ENCODE measurements at places on chromosomes 2 and 18. TPM values are rescaled to one million over a fixed set of nuclear protein-coding genes. Genes with fewer than 3 reads are reported as not detected.

DNA sequence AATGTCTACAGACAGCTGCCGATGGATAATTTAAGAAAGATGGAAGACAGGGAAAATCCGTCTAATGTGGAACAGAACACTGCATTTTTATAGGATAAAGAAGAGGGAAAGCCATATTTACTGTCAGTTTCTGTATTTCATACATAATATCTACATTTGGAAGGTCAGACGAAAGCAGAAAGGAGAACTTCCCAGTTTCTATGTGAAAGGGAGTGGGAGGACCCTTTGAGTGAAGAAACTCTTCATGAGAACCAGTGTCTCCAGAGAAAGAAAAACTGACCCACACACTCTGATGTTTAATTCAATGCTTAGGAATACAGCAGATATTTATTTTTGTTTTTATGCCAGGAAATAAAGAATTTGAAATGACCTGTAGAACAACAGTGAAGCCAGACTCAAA is 127.2 kb downstream of the CALCRL start:
- no peaks in the 10 kb centered on the region for H3K4me1 ChIP-seq
- no peak overlapping the region for H3K27ac ChIP-seq
- H3K27me3 ChIP-seq = no peaks in the 10 kb centered on the region
- H3K36me3 ChIP-seq = no peaks in the 10 kb centered on the region

- no peak for DNase-seq
- peaks cover 11% of the 10 kb centered on the region for H3K4me1 ChIP-seq
- no peak overlapping the region for H3K4me3 ChIP-seq
- H3K27ac ChIP-seq = no peak overlapping the region
- no peaks in the 10 kb centered on the region for H3K36me3 ChIP-seq
Measured at GRCh38 chr2:176552501-176553135, 283.4 kb downstream of the MTX2 start.

STAT1 gene
- 515 TPM for total RNA-seq

DNA sequence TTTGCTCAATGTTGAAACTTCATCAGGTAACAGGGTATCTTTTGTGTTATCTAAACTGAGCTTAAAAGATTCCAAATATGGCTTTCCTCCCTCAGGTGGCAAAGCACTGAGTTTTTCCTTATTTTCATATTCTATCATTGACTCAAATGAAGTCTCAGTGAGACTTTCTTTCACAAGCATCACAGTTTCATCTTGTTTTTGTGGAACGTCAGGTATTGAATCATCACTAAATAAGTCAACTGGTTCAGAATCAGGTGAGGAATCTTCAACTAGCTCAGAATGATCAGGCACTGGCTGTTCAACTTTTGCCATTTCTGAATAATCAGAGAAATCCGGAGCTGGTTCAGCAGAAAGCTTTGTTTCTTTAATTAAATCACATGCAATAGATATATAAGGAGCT is 24.6 kb downstream of the RTN4 start:
- no peak overlapping the region for H3K27ac ChIP-seq
- peaks cover 6% of the 10 kb centered on the region for H3K36me3 ChIP-seq
- no peaks in the 10 kb centered on the region for H3K27me3 ChIP-seq
- H3K4me1 ChIP-seq = peaks cover 2% of the 10 kb centered on the region
- no peak for DNase-seq

DNA sequence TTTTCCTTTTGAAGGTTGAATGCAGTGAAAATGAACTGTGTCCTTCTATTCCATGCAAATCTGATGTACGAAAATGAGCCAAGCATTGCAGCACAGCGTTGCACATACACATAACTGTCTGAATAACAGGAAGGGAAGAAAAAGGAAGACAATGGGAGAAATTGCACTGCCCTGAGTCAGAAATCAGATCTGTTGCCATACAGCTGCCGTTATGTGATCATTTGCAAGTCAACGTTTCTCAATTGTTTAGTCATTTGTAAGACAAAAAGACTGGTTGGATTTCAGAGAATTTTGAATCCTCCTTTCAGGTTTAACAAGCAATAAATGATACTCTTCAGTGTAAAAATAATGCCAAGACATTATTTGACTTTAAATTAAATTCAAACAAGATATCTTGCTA is 284.1 kb downstream of the DSEL start:
- H3K27me3 ChIP-seq = no peaks in the 10 kb centered on the region
- H3K27ac ChIP-seq = no peak overlapping the region
- no peak overlapping the region for H3K4me3 ChIP-seq
- no peaks in the 10 kb centered on the region for H3K4me1 ChIP-seq
- no peaks in the 10 kb centered on the region for H3K36me3 ChIP-seq

SPC25 gene
- total RNA-seq = 42.1 TPM

FBLN7 gene
- 0.63 TPM for total RNA-seq

All from activated CD8-positive, alpha-beta memory T cell treated with anti-CD3 and anti-CD28 coated beads, Interleukin-2, amount 10 ng/mL, durations not matched to agents 7 days and 5 days (primary cell).